Activated T-cell treated with anti-CD3 and anti-CD28 coated beads, Interleukin-2, amount 50 U/mL, for 48 hours (primary cell): ENCODE measurements at places on chromosomes 7 and 10.

- DNase-seq: no peak
These were observed 52.3 kb upstream of the GJD4 start for GRCh38 chr10:35552650-35553342.

GRCh38 chr7:121180436-121181063 lies 148.2 kb upstream of the WNT16 start:
- no peak for DNase-seq

DNA sequence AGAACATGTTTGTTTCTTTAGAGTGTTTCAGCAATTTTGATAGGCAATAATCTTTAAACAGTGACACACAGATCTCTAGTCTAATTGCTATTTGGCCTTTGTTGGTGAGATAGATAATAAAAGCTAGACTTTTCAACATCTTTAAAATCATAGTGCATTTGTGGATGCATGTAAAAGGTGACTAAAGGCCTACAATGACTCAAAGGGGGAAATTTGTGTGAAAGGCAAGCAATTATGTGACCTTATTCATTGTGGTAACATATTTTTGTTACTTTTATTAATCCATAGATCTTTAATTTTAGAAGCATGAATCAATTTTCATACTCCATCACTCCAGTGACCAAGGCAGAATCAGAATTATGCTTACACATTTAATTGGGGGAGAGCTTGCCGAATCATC lies 299.7 kb downstream of the DGKB start:
- DNase-seq: no peak

GRCh38 chr10:74406006-74406405 lies 255.0 kb downstream of the ADK start:
- no peak for DNase-seq

DNA sequence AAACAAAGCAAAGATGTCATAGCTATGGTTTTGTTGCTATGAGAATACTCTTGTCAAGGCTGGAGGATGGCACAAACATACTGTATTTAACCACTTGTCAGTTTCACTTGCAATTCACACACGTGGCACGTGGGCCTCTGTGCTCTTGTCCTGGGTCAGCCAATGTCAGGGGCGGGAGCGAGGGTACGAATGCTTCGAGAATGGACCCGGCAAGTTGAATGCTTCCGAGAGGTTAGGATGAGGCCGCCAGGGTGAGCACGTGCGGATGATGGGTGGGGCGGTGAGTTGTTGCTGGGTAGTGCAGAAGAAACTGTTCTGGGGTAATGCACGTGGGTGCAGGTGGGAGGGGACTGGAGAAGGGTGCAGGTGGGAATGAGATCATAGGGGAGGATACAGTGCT lies 10.4 kb upstream of the OCM2 start:
- DNase-seq: no peak

GRCh38 chr10:80582286-80582960 lies 44.7 kb downstream of the SH2D4B start:
- DNase-seq: no peak

DNA sequence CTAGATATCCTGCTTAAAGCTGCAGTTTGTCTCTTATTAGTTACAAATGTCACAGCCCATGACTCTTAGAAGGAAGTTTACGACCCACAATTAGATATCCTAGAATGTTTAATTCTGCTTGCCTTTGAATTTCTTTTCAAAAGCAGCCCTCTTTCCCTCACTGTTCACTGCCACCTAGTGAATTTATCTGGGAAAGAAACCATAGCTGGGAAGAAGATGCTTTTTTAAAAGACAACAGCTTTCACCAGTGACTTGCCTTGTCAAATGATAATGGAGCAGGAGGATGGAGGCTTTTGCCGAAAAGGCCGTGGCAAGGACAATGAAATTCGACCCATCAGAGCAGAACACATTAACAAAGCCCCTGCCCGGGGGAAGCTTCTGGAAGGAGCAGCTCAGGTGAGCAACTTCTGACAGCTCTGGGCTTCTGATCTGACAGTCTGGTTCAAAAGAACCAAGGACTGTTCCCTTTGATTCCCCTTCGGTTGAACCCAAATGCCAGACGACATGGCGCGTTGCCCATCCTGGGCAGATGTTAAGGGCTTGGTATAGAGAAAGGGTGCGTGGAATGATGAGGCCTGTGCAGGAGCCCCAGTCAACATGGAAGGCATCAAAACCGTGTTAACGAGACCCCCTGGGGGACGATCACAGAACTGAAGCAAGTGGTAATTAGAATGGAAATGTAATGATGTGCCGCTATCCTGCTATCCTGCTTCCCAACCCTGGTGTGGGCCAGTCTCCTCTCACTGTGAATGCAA lies 236.8 kb downstream of the FRMD4A start:
- DNase-seq: no peak

DNA sequence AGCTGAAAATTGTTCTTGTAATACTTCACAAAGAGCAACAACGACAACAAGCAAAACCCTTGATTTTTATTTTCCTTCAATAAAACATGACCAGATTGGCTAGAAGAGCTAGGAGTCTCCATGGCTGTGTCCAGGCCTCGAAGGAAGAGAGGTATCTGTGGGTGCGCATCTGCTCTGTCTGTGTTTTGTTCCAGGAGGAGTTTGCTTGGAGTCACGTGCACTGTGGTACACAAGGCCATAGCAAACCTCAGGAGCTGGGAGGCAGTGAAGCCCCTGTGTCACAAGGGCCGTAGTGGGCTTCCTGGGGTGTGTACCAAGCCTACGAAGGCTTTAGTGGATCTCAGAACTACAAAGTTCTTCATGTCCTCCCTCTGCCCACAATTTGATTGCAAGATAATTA lies 271.7 kb downstream of the TWIST1 start:
- no peak for DNase-seq

GRCh38 chr7:138924501-138925225 lies 56.5 kb downstream of the KIAA1549 start:
- no peak for DNase-seq

DNA sequence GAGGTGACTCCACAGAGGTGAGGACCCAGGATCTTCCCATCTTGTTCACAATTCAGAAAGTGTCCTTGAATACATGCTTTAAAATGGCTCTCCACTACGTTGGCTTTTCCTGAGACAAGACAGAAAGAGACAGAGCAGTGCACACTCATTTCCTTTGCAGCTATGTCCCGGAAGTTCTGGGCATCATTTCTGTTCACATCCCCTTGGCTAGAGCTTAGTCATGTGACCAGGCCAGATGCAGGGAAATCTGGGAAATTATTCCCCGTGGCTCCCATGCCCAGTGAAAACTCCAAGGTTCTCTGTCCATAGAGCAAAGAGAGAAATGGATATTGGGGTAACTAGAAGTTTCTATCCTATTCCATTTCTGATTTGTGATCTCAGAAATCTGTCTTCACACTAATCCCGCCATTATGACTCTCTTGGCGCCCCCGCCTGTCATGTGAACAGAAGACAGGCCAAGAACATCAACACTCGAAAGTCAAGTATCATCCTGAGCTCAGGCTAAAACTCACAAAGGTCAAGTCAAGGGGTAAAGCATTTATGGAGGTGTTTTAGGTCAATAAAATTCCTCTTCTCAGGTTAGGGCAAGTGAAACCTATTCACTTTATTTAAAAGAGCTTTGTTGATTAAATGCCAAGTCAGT lies 251.4 kb upstream of the HABP2 start:
- DNase-seq: no peak

GRCh38 chr10:75117995-75118394 lies 6.5 kb downstream of the SAMD8 start:
- no peak for DNase-seq
